ENCODE measurements at places on chromosomes 7 and 10.

- DNase-seq = no peak
Observed at GRCh38 chr7:79464051-79464450, 10.6 kb upstream of the MAGI2 start.

- no peak for DNase-seq
Observed at GRCh38 chr7:138510003-138510402, 49.9 kb downstream of the TRIM24 start.

GRCh38 chr7:51006483-51007235, 224.0 kb upstream of the GRB10 start:
- DNase-seq = no peak

DNA sequence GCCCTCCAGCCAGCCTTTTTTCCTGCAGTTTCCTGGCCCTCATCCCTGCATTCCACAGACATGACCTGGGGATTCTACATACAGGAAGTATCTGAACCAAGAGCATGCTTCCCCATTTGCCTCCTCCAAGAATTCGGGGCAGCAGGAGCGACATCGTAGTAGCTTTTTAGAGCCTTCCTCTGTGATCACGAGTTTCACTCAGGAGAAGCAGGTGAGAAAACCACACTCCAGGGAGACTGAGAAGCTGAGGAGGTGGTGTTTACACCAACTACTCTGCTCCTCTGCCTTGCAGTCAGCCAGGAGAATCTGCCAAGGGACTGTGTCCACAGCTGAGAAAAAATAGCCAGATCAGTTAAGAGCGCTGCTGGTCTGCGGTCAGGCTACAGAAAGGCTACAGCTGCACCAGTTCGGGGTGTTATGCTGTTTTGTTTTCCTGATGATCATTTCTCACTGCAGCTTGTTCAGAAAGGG, 54.1 kb downstream of the HSPA12A start:
- peak; percentile 47 for DNase-seq

DNA sequence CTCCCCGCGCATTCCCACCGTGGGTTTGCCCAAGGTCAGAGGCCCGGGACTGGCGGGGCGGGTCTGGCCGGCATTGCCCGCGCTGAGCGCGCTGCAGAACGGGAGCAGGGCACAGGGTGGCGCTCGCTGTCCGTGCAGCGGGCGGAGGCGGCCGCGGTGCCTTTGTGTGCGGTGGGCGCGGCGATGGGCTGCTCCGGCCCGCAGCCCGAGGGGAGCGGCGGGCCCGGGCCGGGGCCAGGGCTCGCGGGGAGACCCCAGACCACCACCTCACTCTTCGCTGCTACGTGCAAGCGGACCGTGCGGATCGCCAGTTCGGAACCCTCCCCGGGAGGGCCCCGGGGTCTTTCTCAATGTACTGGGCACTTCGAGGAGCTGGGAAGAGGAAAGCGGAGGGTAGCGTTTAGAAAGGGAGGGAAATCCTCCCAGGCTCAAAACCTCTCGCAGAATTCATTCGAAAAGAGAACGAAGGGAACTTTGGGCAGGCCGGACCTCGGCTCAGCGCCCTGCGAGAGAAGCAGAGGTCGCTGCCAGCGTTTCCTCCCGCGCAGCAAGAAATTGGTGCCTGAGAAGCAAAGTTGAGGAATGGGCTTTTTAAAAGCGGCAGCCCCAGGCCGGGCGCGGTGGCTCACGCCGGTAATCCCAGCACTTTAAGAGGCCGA, 8.5 kb downstream of the SP8 start:
- peak; percentile 56 for DNase-seq

GRCh38 chr7:477626-478220, 41.9 kb downstream of the PDGFA start:
- peak; percentile 6 for DNase-seq

DNA sequence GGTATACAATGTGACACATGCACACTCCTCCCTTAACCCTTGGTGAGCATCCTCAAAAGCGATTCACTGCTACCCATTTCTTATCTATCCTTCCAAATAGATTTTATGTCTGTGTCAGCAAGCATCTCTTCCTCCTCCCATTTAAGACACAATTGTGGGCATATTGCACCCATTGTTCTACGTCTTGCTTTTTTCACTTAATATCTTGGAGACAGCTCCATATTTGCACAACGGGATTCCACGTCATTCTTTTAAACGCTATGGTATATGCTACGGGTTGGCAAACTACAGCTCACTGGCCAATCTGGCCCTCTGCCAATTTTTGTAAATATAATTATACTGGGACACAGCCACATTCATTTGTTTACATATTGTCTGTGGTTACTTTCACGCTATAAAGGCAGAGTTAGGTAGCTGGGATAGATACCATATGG, 88.6 kb downstream of the RNF216 start:
- DNase-seq = no peak

DNA sequence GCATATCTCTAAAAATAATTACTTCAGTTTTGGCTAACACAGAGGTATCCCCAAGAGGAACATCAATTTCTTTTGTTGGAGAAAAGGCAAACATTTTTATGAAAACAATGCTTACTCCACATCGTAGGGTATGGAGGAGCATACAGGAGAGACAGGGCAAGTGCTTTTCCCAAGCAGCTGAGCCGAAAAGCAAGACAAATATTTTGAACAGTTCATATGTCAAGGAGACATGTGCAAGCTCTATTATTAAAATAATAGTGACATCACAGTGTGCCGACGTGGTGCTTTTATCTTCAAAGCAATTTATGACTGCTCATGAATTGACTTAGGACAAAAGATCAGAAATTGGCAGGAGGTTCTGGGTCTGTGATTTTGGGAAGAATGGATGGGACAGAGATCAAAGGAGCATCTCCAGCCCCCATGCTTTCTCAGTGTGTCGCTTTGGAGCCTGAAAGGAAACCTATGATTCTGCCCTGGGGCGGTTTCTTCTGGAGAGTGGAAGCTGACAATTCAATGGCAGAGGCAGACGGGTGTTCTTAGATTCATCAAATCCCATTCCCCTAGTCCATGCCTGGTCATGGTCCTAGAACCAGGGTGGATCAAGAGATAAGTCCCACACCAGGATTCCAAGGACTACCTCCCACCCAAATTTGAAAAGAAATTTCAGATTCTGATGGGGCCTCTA, 97.1 kb downstream of the JCAD start:
- no peak for DNase-seq

GRCh38 chr10:122201401-122201800, 69.7 kb upstream of the BTBD16 start:
- DNase-seq = no peak

- DNase-seq = peak; percentile 81
Observed at GRCh38 chr7:130721486-130722277, 12.3 kb downstream of the KLF14 start.

DNA sequence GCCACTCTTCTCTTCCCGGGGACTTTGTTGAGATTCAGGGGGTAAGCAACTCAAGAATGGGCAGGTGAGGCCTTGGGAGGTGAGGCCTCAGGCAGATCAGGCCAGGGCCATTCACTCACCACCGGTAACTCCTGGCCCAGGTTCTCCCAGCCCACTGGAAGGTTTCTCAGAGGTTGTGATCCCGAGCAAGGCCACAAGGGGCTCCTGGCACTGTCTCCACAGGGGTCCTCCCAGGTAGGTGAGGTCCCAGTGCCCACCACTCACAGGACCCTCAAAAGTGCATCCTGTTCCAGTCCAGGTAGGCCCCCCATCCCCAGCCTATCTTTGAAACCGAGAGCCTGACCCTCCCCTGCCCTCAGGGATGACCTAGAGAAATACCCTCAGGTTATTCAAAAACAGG, 236.1 kb downstream of the BUB3 start:
- DNase-seq = no peak

- no peak for DNase-seq
Observed at GRCh38 chr10:99758211-99758891, 24.1 kb upstream of the ABCC2 start.

DNA sequence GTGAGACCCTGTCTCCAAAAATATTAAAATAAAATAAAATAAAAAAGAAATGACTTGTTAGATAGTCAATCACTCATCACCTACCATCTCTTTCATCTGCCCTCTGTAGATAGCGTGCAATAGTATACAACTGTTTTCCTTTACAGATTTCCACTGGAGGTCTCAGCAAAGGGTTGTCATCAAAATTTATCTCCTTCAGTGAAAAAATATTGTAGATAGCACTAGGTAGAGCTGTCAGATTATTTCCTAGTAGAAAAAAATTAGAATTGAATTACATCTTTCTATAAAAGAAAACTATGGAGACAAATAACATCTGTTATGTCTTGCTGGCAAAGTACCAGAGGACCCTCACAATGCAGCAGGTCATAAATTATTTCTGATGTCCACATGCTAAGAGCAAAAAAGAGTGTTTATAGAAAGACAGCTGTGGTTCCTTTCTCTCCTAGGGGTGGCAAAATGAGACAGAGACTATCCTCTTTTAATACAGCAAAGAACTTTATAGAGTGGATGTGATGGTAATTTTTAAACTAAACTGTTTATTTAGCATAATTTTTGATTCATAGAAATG, 16.3 kb upstream of the CYP51A1 start:
- DNase-seq = no peak

DNA sequence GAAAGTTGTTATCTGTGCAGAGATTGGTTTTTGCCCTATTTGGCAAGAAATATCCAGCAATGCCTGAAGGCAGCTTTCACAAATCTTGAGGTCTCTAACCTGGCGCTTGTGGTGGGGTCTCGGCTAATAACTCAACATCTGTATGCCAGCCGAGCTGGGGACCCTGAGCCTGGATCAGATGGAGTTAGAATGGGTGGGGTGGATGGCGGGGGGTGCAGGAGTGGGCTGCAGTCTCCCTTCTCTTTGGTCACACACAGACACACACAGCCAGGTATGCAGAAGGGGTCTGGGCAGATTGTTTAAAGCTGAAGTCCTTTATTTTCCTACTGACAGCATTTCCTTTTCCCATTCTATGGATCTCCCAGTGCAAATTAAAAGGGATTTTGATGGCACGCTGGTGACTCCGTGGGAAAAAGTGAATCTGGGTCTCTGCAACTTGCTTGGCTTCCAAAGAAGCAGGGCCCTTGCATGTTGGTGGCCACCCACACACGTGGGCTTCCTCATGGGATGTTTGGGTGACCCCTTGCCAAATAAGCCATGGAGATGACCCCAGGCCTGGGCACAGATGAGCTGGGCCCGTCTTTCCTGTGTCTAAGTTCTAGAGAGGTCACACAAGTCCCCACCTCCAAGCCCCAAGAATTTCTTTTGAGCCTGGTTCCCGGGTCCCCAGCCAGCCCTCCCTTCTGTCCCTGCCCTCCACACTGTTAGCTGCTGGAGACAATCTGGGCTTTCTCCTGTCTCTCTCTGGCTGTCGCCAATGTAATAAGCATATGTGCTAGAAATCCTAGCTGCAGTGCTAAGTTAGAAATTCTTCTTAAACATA, 39.9 kb upstream of the EMX2 start:
- no peak for DNase-seq

GRCh38 chr10:30448092-30448491, 14.1 kb downstream of the MAP3K8 start:
- no peak for DNase-seq

DNA sequence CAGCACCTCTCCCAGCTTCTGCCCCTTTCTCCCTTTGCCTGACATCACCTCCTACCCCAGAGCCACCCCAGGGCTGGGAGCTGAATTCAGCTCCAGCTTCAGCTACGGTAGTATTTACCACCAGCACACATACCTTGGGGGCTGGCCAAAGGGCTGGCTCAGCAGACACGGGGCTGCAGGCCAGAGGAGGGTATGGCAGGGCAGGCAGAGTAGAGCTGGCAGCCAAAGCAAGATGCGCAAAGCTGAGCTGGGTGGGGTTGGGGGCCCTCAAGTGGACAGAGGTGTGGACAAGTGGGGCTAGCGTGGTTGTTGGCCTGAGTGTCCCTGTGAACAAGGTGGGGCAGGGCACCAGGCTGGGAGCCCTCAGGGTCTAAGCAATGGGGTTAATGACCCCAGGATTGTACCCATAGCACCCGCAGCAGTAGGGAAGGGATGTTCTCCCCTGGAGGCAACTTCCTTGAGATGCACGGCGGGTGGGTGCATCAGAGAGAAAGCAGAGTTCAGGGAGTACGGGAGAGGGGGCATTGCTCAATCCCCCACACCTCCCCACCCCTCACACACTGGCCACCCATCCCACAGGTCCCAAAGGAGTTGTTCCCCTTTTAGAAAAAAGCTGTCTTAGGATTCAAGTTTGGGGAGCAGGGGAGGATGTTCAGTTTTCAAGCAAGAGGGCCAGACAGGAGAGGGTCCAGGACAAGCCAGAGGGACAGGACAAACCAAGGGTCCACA, 8.0 kb downstream of the VSIR start:
- peak; percentile 85 for DNase-seq

- DNase-seq = no peak
Observed at GRCh38 chr10:71790749-71791440, 17.6 kb upstream of the VSIR start.
